ENCODE measurements at places on chromosomes 3 and 15.

- no peak for DNase-seq
These were observed 117.1 kb upstream of the TJP1 start for GRCh38 chr15:29939404-29939803.

- no peak for DNase-seq
These were observed 21.9 kb upstream of the CPNE9 start for GRCh38 chr3:9681723-9682081.

DNA sequence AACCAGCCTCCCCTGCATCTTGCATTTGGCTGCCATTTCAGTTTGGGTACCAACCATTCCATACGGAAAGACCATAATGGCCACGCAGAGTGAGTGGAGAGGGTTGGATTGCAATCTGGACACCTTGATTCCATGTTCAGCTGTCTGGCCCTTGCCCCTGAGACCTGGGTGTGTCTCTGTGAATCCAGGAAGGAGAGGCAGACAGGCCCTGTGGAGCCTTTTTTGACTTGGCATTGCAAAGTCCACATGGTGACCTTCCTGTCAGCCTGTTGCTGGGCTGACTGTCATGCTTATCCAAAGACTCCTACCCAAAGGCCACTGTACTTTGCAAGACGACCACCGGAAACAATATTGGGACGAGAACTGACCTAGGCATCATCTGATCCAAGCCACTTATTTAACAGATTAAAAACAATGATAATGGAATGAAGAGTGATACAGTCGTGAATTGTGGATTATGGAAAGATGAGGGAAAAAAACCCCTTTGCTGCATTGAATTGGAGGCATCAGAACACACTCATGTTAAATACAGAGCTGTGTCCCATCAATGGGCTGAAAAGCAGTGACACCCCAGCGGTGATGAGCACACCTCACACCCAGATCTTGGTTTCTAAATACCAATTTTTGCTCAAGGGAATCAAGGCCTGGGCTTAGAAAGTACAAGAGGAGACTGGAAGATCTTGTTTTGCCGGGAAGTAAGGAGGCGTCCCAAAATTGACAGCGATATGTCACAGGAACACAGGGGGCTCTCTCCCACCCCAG is 86.0 kb downstream of the LRRK1 start:
- DNase-seq = no peak

DNA sequence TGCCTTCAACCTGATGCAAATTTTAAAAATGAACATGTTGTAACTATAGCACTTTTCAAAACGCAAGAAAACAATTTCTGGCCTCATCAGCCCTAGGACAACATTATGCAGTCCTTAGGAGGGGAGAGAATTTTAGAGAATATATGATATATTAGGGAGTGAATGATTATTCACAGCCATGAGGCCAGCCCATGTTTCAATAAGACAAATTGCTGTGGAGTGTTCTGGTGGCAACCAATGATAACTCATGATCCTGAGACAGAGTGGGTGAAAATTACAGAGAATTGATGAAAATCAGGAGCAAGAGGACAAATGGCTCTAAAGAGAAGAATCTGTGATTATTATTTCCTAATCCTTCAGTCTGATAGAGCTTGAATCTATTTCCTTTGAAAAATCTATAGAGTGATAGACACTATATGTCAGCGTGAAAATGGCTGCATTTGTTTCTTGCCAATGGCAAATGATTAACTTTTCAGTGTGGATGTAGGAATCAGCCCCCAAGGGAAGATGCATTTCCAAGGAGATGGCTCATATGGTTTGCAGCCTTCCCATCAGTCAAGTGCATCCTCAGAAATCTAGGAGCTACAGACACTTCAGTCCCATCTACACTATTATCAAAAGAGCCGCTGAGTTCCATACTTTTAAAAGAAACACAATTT is 761.0 kb upstream of the ARRDC4 start:
- DNase-seq = no peak

GRCh38 chr15:89333959-89334509 is 590 bp downstream of the POLG start:
- peak; percentile 48 for DNase-seq

DNA sequence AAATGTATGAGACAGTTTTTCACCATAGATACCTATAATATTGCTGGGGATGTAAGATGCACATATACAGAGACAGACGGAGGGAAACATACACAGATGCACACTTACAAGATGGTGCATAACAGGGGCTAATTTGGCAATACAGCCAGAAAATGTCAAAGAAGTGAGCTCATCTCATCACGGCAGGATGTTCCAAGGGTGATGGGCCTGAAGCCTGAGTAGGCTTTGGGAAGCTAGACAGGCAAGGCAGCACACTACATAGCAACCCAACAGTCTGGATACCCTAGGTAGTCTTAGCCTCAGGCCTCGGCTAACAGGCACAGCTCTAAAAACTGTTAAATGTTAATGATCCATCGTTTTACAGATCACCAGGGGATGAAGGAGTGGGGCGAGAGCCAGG is 148.5 kb downstream of the OSBPL10 start:
- DNase-seq = no peak

- no peak for DNase-seq
These were observed 56.2 kb downstream of the CEMIP start for GRCh38 chr15:80835336-80835735.

DNA sequence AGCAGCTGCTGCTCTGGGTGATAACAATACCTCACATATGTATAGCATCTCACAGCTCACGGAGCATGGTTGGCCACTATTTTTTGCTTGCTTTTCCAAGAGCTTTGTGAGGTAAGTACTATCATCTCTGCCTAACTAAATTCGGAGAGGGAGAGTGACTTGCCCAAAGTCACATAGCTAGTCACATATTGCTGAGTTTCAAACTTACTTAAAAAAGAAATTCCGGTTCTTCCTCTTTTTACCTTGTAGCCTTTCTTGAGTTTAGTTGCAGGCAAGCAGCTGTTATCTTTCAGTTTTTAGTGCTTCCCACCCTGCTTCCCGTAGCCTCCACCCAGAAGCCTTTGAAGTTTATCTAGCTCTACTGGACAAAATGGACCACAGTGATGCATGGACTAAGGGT is 309.2 kb downstream of the PDCD6IP start:
- no peak for DNase-seq

- no peak for DNase-seq
These were observed 84.5 kb downstream of the LRRK1 start for GRCh38 chr15:101003706-101004105.

GRCh38 chr3:157876556-157876955 is 229.7 kb downstream of the SHOX2 start:
- no peak for DNase-seq

DNA sequence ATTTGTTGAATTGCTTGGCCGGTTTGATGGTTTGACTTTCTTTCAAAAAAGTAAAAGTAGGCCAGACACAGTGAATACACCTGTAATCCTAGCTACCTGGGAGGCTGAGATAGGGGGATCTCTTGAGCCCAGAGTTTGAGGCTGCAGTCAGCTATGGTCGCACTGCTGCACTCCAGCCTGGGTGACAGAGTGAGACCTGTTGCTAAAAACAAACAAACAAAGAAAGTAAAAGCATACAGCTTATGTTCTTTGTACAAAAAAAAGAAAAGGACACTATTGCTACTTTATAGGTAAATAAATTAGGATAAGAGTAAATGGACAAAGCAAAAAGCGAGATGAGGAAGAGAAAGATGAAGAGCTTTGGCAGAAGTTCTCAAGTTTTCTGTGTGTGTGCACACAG is 13.9 kb upstream of the FEZF2 start:
- DNase-seq = no peak

DNA sequence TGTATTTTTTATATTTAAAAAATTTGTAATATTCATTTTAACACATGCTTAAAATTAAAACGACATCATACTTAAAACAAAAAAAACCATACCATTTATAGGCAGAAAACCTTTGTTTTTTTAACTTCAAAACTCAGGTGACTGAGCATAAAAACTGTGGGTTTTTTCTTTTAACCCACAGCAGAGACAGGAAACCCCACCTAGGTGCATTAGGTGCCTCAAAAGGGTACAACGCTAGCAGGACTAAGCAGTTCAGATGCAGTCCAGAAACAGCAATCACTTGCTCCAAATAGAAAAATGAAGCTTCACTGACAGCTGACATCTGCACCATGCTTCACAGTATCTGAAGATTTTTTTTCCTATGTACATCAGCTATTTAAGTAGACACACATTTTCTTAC is 52.3 kb downstream of the GLB1 start:
- no peak for DNase-seq

- DNase-seq = peak; percentile 72
These were observed 515 bp downstream of the EIF4G1 start for GRCh38 chr3:184314700-184315542.

DNA sequence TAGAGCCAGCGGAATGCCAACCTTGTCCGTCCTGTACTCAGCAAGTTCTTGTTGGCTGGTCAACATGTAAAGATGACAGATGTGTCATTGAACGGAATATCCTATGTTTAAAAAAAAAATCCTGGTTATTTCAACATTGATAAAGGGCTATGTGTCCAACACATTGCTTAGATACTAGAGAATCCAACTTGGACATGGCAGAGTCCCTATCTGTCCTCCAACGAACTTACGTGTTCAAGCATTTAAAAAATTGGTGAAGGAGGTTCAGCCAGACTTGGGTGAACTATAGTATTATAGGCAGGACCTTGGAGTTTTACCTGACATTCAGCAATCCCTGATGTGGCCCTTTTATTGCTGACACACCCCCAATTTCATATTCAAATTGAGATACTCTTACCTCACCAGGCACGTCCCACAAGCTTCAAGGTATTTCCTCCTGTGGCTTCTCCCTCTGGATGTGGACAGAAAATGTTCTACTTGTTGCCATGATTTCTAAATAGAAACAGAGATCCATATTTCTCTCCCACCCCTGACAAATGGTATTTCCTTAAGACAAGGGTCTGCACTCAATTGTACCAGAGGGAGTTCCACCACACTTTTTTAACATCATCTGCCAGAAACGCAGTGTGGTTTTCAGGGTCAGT is 207.7 kb upstream of the TPM1 start:
- no peak for DNase-seq

DNA sequence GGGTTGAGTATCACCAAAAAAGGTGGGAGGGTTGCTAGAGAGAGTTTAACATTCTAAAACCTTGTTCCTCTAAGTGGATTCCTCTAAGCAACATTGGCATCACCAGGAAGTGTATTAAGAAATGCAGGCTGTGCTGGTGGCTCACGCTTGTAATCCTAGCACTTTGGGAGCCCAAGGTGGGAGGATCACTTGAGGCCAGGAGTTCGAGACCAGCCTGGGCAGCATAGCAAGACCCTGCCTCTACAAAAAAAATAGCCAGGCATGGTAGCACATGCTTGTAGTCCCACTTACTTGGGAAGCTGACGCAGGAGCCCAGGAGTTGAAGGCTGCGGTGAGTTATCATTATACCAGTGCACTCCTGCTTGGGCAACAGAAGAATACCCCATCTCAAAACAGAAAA is 4.6 kb downstream of the MYNN start:
- DNase-seq = no peak

DNA sequence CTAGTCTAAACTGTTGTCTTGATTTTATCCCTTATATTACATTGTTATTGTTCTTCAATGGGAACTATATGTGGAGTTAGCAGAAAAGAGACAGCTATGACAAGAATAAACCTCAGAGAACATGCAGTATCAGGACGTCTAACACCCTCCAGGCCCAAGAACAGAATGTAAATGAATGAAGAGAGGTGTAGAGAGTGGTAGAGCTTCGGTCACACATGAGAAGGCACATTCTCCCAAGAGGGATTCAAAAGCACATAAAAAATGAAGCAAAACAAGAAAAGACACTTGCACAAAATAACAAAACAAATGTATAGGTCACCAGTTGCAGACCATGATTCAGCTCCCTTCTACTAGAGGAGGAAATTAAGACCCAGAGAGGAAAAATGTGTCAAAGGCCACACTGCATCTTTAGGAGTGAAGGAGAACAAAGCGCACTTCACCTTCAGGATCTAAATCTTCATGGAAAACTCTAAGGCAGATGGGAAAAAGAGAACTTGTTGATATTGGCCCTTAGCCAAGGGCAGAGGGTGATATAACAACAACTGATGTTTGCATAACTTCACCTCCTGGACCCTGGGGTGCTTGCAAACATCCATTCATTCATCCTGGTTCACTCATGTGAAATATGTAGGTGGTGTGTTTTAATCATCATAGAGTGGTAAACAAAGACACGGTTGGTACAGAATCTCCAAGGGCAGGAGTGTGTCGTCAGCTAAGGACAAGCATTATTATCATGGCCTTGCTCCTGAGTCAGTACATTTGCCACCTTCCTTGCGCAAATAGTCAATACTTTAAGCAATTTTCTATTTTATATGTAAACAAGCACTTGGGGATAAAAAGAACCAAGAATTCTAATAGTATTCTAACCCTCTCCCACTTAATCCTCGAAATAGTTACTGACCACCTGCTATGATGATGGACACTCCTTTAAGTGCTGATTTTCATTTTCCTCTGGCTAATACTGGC is 8.8 kb downstream of the NEK10 start:
- DNase-seq = peak; percentile 69

- no peak for DNase-seq
These were observed 258.6 kb downstream of the RORA start for GRCh38 chr15:60970246-60971170.

DNA sequence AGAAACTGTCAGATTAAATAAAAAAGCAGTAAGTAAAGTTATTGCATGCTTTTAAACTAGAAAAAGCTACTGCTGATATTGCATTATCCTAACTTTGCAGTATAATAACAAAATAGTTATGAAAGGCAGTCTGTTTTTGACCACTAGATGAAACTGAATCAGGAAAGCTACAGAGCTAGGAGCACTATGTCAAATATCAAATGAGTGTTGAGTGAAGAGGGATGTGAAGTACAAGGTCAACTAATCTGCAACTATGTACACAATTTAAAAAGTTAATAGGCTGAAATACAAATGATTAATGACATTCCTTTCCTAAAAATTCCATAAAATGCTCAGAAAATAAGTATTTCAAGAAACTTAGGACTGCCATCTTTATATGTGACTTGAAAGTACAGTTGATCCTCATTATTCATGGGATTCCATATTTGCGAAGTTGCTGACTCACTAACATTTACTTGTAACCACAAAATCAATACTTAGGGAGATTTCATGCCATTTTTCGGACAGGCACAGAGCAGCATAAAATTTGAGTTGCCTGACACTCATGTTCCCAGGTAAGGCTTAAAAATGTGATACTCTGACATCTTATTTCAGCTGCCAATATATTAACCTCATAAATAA is 34.5 kb downstream of the SLC4A7 start:
- DNase-seq = no peak
